ENCODE measurements at places on chromosomes 7 and 10.

DNA sequence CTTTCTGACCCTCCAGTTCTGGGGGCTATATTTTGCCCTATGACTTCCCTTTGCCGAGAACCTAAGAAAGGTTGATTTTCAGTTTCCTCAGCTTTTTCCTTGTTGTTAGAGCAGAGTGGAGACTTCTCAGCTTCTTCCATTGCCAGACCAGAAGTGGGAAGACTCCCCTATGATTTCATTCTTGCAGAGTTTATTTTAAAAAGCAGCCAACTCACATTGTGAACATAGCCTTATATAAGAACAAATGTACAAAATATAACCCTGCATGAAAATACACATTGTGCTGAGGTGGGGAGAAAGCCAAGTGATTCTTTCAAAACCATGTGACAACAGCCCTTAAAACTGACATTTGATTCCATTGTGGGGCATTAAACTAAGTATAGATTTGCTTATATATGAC, 33.8 kb upstream of the FZD8 start:
- DNase-seq = no peak

- DNase-seq = no peak
Measured at GRCh38 chr7:20828947-20829346, 42.3 kb upstream of the SP8 start.

DNA sequence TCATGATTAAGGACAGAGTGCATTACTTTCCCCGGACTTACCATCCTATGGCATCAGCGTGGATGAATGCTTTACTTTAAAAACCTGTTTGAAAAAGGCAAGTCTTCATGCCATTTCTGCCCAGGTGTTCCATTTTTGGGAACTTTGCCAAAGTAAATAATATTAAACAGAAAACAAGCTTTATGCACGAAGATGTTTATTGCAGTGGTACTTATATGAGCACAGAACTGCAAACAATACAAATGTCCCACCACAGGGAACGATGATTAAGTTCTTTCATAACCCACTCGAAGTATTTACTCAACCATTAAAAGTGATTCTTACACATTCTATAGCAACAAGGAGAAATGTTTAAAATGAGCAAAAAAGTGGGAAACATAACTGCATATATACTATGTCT, 109.7 kb upstream of the GDF10 start:
- DNase-seq = no peak

DNA sequence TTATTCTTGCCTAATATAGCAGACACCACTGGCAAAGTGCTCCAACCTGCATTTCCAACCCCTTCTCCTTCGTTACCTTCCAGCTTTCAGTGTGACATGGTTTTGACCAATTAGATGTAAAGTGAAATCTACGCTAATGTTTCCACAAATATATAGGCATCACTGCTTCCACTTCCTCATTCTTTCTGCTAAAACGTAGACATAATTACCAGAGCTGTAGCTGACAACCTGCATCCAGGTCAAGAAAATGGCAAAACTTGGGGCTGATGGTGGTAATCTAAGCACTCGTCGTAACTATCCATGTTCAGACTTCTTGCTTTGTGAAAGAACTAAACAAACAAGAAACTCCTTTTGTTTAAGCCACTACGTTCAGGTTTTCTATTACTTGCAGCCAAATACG, 41.8 kb upstream of the COL1A2 start:
- no peak for DNase-seq

DNA sequence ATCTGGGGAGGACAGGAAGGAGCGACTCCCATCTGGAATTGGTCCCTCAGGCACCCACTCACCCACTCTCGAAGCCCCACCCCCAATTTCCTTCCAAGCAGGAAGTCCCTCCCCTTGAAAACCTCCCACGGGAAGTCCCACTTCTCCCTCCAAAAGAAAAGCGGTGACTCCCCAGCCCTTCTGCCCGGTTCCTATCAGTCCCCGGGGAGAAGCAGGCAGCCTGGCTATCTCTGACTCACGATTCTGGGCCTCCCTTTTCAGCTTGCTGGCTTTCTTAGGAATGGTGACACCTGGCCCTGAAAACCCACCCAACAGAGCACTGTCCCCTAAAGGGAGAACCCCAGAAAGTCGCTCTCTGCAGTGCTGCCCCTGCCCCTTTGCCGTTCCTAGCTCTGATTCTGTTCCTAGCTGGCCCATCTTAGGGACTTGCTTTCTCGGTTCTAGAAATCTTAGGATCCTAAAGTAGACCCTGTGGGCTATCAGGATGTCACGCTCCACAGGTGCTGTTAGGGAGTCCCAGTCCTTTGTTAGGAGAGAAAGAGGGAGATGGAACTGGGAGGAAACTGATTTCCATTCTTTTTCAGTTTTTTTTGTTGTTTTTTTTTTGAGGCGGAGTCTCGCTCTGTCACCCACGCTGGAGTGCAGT, 6.0 kb downstream of the TSC22D4 start:
- DNase-seq = no peak

DNA sequence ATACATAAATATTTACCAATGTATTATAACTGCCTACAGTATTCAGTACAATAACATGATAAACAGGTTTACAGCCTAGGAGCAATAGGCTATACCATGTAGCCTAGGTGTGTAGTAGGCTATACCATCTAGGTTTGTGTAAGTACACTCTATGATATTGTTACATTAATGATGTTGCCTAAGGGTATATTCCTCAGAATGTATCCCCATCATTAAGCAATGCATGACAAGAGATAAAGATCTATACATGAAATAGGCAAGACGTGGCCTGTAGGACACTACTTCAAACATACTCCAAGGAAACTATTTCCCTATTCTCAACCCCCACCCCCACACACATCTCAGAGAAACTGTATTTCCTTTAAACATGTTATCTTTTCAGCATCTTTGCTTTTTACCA, 15.3 kb upstream of the ADAM22 start:
- DNase-seq = no peak

GRCh38 chr10:126263006-126263676, 125.1 kb downstream of the ADAM12 start:
- DNase-seq = no peak
